ENCODE measurements at places on chromosomes 3 and 15.

DNA sequence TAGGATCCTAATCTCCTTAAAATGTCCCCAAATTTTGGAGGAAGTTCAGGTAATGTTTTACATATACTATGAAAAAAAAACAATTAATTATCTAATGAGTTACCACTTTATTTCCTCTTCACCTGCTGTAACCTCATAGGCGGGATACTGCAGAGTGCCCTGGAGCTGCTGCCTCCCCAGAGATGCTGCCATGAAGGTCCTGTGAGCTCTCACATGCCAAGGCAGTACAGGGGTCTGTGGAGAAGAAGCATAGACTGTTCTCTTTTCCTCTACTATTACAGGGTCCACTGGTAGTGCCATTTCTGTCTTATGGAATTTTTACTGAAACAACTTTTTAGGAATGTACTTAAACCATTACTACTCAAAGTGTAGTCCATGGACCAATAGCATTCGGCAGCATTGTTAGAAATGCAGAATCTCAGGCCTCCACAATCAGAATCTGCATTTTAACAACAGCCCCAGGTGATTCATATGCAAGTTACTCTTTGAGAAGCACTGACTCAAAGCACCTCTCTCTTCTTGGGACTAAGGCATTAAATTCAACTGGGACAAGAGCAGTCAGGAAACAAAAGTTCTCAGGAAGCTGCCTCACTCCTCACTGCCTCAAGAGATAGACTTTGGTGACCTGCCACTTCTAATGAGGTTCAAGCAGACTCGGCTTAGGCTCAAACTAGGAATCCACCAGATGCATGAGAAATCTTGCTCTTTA, 30.3 kb upstream of the CPOX start:
- DNase-seq, result no peak

DNA sequence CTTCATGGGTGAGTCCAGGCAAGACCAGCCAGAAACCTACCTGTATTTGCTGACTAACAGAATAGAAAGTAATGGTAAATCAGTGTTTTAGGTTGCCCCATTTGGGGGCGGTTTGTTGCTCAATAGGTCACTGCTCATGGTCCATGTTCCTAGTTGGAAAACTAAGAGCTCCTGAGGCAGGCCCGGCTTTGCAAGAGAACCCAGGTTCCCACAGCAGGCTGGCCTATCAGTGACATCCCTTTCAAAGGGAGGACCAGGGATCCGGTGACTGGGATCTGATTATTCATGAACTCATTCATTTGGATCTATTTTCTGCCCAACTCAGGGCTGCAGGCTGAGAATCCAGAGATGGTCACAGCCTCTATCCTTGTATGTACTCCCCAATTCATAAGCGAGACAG, 163.9 kb downstream of the WNT7A start:
- no peak for DNase-seq

- DNase-seq, result no peak
These were observed 32.3 kb downstream of the TBC1D2B start for GRCh38 chr15:78045189-78045588.

GRCh38 chr3:193730511-193730910, 137.5 kb downstream of the OPA1 start:
- no peak for DNase-seq

GRCh38 chr3:76694063-76694462, 345.8 kb upstream of the ROBO2 start:
- DNase-seq, result no peak

DNA sequence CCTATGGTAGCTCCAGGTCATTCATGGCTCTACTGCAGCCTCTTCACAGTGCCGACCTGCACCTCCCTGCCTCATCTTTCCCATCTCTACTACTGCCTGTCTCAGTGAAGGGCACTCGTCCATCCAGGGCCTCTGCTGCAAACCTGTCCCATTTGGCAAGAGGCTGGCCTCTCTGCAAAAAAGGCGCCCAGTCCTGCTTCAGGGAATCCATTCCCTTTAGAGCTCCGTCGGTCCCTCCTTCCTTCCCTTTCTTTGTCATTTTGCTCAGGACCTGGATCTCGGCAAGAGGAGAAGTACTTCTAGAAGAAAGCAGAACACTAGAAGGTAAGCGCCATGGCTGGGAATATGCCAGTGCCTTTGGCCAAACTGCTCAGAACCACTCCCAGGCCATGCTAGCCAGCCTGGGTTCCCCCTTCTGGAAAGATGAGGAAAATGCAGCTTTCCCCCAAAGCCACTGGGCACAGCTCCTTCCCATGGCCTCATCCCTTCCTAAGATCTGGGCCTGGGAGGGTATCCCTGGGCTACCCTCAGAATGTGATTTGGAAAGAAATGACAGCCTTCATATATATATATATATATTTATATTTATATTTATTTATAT, 6.4 kb upstream of the ISL2 start:
- DNase-seq, result peak; percentile 73

GRCh38 chr15:80545078-80545477, 140.9 kb downstream of the ARNT2 start:
- DNase-seq, result no peak

DNA sequence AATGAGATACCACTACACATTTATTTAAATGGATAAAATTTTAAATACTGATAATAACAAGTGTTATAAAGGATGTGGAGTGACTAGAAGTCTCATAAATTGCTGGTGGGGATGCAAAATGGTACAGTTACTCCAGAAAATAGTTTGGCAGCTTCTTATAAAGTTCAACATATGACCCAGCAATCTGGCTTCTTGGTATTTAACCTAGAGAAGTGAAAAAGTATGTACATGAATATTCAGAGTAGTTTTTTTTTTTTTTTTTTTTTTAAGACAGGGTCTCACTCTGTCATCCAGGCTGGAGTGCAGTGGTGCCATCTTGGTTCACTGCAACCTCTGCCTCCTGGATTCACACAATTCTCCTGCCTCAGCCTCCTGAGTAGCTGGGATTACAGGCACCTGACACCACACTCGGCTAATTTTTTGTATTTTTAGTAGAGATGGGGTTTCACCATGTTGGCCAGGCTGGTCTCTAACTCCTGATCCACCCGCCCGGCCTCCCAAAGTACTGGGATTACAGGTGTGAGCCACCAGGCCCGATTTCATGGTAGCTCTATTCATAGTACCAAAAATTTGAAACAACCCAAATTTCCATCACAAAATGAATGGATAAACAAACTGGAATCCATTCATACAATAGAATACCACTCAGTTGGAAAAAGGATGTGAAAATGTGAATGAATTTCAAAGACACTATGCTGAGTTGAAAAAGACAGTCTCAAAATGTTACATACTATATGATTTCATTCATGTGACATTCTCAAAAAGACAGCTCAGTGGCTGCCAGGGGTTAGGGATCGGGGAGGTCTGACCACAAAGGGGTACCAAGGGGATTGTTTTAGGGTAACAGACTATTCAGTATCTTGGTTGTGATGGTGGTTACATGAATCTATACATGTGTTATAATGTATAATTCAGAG, 14.4 kb downstream of the RRP9 start:
- DNase-seq, result no peak

DNA sequence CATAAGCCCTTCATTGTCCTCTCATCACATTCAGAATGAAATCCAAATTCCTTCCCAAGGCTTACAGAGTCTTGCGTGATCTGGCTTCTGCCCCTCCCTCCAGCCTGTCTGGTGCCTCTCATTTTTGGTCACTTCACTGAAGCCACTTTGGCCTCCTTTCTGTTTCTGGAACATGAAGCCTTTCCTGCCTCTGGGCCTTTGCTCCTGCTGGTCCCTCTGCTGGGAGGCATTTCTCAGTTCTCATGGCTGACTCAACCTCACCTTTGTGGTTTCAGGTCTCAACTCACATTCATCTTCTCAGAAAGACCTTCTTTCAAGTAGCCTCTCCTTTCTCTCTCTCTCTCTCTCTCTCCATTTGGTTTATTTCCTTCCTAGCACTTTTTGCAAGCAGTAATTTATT, 43.9 kb upstream of the BHLHE40 start:
- no peak for DNase-seq

DNA sequence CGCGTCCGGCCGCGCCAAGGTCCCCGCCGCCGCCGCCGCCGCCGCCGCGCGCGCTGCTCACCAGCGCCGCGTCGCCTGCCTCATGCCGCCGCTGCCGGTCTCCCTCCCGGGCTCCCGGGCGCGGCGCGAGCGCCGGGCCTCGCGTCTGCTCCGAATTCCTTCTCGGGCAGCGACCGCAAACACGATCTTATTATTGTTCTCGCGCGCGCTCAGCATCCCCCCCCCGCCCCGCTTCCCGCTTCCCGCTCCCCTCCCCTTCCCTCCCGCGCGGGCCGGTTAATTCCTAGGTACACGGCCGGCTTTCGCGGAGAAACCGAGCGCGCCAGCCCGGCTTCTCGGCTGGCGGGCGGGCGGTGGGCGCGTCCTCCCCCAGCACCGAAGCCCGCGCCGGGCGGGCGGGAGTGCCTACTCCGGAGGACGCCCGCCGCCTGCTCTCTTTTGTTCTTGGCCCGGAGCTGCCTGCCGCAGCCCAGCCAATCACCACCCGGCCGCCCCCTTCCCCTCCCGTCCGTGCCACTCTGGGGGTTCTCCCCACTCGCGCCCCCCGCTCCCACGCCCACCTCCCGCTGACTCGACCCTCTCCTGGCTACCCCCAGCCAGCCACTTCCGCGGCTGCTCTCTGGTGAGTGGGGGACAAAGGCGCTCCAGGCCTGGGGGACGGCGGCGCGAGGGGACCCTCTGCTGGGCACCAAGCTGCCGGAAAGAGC, at the start of gene HDGFL3:
Gene HDGFL3 (minus strand): TSS at position 164 of the 707 bp plus-strand sequence. CDS start 409 bp downstream, outside the sequence.
- peak; percentile 80 for DNase-seq

DNA sequence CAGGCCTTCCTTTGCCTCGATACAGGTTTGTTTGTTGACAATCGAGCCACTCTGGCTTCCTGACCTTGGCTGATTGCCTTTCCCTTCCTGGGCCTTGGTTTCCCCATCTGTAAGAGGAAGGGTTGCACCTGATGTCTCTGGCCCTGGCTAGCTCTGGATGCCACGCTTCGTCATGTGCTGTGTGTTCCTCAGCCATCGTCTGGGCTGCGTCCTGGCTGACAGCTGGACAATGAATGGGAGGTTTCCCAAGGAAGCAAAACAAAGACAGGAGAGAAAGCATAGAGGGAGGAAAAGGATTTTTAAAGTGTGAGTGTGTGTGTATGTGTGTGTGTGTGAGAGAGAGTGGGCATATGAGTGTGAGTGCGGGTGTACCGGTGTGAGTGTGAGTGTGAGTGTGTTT, 65.2 kb upstream of the HACD2 start:
- no peak for DNase-seq

DNA sequence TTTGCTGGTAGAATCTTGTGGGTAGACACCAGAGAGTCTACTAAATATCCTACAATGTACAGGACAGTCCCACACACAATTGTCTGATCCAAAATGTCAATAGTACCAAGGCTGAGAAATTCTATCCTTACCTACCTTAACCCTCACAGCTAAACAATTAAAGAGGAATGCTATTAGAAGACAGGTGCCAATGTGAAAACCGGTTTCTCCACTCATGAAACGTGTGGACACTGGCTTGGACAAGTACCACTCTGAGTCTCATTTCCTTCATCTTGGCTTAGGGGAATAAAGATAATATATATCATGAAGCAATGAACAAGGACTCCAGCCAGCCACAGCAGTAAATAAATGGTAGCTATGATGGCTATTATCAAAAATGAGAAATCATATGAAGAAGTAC, 90.2 kb downstream of the RFTN1 start:
- no peak for DNase-seq

GRCh38 chr3:69321301-69322157, 64.4 kb downstream of the FRMD4B start:
- DNase-seq, result no peak

DNA sequence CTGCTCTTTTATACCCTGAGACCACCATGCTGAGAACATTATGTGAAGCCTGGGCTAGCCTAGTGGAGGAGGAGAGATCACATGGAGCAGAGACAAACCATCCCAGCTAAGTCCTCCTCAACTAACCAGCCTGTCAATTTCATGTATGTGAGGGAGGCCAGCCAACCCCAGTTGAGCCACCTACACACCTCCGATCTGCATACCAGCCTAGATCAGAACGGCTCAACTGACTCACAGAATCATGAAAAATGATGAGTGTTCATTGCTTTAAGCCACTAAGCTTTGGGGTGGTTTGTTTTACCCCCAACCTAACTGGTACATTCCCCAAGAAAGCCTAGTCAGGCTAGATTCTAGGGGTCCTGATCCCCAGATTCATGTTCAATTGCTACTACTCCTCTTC, 19.4 kb upstream of the CA12 start:
- DNase-seq, result peak; percentile 20

- no peak for DNase-seq
These were observed 1.8 kb downstream of the SPTSSB start for GRCh38 chr3:161369531-161369930.

- DNase-seq, result no peak
These were observed 186.7 kb upstream of the GADL1 start for GRCh38 chr3:31081018-31081662.

GRCh38 chr15:64544450-64544849, 84.1 kb downstream of the ZNF609 start:
- no peak for DNase-seq

- no peak for DNase-seq
These were observed 202.2 kb downstream of the OPA1 start for GRCh38 chr3:193795062-193795690.

GRCh38 chr15:50798684-50799083, 33.2 kb upstream of the SPPL2A start:
- no peak for DNase-seq

DNA sequence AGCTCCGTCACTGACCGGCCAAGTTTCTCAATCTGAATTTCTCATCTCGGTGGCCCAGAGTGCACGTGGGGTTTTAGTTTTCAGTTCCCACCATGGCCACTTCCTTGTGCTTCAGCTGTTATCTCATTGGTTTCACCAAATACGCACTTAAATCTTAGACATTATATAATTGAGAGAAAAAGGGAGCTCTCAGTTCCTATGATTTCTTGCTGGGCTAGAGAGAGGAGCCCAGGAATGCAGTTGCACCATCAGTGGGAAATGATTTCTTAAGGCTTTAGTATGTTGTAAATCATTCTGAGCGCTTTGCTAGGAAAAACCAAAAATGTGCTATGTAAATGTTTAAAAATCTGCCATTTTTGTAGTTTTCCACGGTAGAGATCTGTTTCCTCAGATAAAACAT, 53.2 kb downstream of the OXNAD1 start:
- DNase-seq, result peak; percentile 66

- peak; percentile 81 for DNase-seq
These were observed 1.4 kb downstream of the GJD2 start for GRCh38 chr15:34753236-34753894.

GRCh38 chr3:66179793-66180192, 41.0 kb upstream of the SLC25A26 start:
- DNase-seq, result no peak

GRCh38 chr3:120369037-120369467, 19.9 kb upstream of the LRRC58 start:
- no peak for DNase-seq

- DNase-seq, result no peak
These were observed 9.9 kb upstream of the SH3BP5 start for GRCh38 chr3:15342246-15342645.

GRCh38 chr15:89777782-89778380, 1.7 kb downstream of the MESP2 start:
- no peak for DNase-seq

Data from GM03348 (cell line).